T-helper 1 cell (primary cell): ENCODE measurements at places on chromosomes 3 and 15.
A peak's percentile ranks its signal among the peaks of the same experiment; 100 is the strongest.

GRCh38 chr3:120678331-120678947, 3.6 kb downstream of the HGD start:
- DNase-seq: peak; percentile 3

GRCh38 chr3:125078951-125079674, 23.3 kb upstream of the HEG1 start:
- no peak for DNase-seq

- no peak for DNase-seq
Measured at GRCh38 chr3:182172534-182172933, 460.8 kb downstream of the SOX2 start.

DNA sequence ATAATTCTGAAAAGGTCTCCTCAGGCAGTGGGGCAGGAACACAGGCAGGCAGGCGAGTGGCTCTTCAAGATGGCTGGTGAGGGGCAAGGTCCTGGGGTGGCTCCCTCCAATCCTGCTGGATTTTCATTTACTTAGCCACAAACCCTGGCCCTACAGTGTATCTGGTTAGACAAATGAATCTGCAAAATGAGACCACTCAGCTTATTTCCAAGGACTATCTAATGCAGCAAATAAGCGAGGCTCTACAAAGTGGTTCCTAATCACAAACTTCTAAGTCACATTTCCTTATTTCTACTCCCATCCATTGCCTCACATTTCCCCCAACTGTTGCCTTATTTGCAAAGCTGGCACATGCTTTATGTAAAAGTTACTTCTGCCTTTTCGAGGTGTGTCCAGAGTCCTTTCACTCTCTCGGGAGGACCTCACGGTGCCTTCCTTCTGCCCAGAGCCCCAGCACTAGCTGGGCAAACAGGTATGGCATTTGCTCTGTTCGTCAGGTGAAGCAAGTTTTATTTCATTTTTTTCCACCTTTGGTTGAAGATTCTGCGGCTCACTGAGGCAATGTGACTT, 40.5 kb downstream of the CCDC12 start:
- no peak for DNase-seq

- no peak for DNase-seq
Measured at GRCh38 chr15:51580385-51580784, 42.2 kb downstream of the DMXL2 start.

- DNase-seq: peak; percentile 17
Measured at GRCh38 chr3:71724584-71725270, 475 bp downstream of the EIF4E3 start.

DNA sequence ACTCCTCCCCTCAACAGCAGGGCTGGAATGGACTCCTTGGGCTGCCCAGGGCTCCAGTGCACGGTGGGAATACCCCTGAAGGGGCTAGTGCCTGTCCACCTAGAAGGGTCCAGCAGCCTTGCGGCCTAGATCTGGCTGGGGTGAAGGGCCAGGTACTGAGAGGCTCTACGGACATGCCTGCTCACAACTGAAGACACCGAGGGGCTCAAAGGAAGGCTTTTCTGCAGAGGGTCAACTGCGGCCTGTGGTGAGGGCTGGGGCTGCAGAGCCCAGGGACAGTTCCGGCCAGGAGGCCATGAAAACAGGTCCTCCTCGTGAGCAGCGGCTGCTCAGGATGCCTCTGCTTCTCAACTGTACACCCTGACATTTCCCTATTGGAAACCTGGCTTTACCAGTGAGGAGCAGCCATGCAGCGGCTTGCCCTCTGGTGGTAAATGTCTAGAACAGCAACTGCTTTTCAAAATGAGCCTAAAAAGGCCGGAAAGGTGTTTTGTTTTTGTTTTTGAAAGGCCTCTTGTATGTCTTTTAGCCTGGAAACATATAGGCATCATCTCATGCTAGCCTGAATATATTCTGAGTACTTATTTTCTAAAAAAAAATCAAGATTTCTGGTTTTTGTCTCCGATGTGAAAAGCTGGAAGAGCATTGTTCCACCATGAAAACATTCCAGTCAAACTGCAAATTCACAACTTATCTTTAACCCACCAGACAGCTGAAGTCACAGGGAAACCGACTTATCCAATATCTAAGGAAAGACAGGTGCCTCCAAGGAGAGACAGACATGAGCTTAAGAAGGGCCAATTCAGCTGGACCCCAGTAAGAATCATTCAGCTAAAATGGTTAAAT, 163.4 kb downstream of the KLF13 start:
- peak; percentile 55 for DNase-seq

GRCh38 chr3:138124188-138124587, 8.0 kb downstream of the A4GNT start:
- DNase-seq: no peak

GRCh38 chr3:152330559-152330958, 61.8 kb downstream of the MBNL1 start:
- DNase-seq: no peak

- DNase-seq: no peak
Measured at GRCh38 chr15:29701151-29701550, 121.1 kb downstream of the TJP1 start.

DNA sequence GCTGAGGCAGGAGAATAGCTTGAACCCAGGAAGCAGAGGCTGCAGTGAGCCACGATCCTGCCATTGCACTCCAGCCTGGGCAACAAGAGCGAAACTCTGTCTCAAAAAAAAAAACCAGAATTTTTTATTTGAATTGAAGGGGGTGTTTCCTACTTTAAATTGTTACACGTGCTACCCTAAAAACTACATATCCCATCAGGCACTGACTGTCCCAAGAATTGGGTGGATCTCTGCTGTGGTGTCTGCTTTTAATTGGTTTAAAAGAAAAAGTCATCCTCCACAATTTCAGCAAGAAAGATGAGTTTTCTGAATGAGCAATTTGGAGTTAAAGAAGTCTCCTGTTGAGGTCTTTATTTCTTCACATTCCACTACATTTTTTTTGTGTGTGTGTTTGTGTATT, 2.1 kb downstream of the PDIA3 start:
- no peak for DNase-seq

- DNase-seq: no peak
Measured at GRCh38 chr15:25181293-25182097, 226.7 kb downstream of the SNRPN start.

GRCh38 chr15:67922971-67923945, 83.4 kb upstream of the RNU6-1 start:
- no peak for DNase-seq

DNA sequence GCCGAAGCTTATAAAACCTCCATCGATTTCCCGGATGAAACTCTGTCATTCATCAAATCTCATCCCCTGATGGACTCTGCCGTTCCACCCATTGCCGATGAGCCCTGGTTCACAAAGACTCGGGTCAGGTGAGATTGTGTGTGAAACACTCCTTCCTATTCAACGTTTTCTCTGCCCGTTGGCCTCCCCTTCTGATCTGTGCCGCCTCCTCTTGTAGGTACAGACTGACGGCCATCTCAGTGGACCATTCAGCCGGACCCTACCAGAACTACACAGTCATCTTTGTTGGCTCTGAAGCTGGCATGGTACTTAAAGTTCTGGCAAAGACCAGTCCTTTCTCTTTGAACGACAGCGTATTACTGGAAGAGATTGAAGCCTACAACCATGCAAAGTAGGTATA, 47.4 kb downstream of the SEMA6D start:
- no peak for DNase-seq

GRCh38 chr3:9290566-9290965, 41.1 kb upstream of the SRGAP3 start:
- no peak for DNase-seq

GRCh38 chr3:12409684-12410596, 74.3 kb upstream of the TSEN2 start:
- no peak for DNase-seq

- peak; percentile 29 for DNase-seq
Measured at GRCh38 chr15:70098461-70099166, 897 bp upstream of the TLE3 start.

DNA sequence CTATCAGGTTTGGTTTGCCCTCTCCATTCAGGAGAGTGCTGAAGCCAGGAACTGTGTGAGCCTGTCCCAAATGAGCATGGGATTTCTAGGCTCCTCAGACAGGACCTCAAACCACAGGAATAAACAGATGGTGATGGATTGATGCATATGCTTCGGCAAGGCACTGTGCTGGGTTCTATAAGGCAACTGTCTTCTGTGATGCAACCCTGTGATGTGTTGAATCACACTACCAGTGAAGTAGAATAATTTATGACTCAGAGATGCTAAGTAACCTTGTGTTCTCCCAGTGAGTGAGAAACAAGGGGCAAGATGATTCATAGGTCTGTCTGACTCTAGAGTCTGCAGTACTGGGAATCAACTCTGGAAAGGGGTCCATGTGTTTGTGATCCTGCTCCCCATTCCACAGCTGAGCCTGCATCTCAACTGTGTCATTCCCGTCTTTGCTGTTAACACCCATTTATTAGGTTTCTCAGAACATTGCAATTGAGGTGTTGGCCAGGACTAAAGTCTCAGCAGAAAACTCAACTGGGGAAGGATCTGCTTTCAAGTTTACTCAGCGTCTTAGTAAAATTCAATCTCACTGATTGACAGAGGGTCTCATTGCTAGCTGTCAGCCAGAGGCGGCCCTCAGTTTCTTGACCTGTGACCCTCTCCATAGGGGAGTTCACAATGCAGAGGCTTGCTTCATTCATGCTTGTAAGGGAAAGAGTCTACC, 510.1 kb upstream of the CFAP20DC start:
- DNase-seq: no peak

GRCh38 chr3:21613372-21614070, 137.5 kb downstream of the ZNF385D start:
- DNase-seq: no peak

- DNase-seq: no peak
Measured at GRCh38 chr3:147426931-147427330, 17.8 kb downstream of the ZIC1 start.

- DNase-seq: no peak
Measured at GRCh38 chr15:91067036-91067435, 33.0 kb upstream of the SV2B start.

- no peak for DNase-seq
Measured at GRCh38 chr3:187725653-187726370, 19.5 kb downstream of the BCL6 start.

GRCh38 chr3:37179144-37179967, 5.0 kb upstream of the LRRFIP2 start:
- no peak for DNase-seq

DNA sequence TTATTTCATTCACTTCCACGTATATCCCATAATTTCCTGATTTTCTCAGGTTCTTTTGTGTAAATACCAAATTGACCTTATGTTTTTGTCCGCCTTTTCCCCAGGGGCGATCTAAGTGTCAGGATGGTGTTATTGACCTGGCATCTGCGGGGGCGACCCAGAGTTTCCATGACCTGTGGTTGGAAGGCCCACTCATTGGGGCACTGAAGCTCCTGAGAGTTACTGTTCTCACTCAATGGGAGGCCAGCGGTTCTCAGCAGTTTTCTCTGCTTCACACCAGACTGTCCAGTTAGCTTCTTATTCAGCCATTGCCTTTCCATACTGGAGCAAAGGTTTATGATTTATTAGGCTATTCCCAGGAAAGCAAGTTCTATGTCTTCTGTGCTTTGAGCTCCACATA, 53.3 kb downstream of the B3GALNT1 start:
- no peak for DNase-seq

- DNase-seq: no peak
Measured at GRCh38 chr15:92656089-92656488, 514 bp upstream of the FAM174B start.

DNA sequence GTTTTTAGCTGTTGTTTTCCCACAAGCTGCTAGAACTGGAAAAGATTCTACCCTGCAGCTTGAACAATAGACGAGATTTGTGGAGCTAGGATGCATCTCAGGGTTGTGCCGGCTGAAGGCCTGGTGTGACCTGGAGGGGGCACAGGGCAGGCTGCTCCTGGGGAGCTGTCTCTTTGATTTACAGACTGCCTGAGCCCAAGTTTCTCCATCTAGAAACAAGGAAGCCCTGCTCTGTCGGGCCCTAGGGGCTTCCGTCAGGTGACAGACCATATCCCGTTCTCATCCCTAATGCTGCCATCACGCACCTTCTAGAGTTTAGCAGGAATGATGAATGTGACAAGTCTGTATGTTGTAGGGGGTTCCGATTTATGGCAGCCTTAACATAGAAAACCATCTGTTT, 7.9 kb upstream of the CPNE9 start:
- no peak for DNase-seq

DNA sequence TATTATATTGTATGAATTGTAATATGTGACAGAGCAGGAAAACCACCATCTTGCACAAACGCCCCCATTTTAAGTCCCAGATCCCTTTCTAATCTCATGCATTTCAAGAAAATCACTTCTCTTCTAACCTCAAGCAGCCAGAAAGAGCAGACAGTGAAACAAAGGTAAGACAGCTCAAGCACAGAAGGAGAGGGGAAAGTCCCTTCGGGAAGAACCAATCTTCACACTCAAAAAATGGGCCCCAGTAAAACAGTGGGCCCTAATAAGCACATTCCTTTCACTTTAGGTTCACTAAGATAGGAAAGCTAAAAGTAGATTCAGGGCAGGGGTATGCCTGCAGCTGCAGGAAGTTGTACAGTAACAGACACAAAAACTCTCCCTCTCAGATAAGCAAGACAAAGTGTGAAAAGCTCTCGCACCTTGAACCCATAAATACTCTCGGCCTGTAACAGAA, 1268.7 kb downstream of the SI start:
- DNase-seq: no peak

DNA sequence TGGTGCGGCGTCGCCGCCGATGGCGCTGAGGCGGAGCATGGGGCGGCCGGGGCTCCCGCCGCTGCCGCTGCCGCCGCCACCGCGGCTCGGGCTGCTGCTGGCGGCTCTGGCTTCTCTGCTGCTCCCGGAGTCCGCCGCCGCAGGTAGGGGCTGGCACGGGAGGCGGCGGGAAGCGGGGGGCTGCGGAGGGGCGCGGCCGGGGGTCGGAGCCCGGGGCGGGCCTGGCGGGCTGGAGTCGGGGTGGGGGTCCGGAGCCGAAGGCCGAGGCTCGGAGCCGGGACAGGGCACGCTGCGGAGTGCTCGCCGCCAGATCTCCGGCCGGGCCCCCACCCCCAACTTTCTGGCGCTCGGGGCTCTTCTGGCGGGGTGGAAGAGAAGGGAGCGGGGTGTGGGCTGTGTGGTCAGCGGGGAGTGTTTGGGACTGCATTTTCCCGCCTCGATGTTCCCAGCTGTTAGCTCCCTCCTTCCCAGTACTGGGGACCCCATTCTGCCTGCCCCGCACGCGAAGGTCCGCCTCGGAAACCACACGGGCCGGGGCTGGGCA, 299 bp downstream of the TYRO3 start:
- no peak for DNase-seq

- no peak for DNase-seq
Measured at GRCh38 chr3:56800832-56801661, 702 bp downstream of the ARHGEF3 start.

DNA sequence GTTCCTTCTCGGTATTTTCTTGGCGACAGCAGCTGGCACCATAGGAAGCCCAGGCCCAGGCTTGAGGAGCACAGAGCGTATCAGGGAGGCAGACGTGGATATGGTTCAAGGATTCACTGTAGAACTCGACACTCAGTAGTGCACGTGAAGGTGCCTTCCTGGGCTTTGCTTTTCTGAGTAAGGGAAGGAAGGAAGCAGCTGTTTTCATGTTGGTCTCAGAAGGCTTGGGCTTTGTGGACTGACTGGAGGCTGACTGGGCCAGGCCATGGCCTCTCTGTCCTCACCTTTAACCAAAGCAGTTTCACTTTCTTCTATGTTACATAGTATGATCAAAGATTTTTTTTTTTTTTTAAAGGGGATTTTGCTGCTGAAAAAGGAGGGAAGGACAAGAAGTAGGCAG, 6.9 kb upstream of the GHRL start:
- DNase-seq: no peak

- no peak for DNase-seq
Measured at GRCh38 chr3:157098823-157099185, 61.1 kb downstream of the CCNL1 start.
